Hepatocyte (in vitro differentiated cells): ENCODE measurements at places on chromosomes 1 and 21. TPM values are rescaled to one million over a fixed set of nuclear protein-coding genes. Genes with fewer than 3 reads are reported as not detected.

- H3K4me3 ChIP-seq: no peak overlapping the region
- DNase-seq: no peak
- H3K27me3 ChIP-seq: no peaks in the 10 kb centered on the region
- no peaks in the 10 kb centered on the region for H3K36me3 ChIP-seq
- H3K27ac ChIP-seq: no peak overlapping the region
These were observed 62.2 kb downstream of the PSMG1 start for GRCh38 chr21:39120876-39121599.

DNA sequence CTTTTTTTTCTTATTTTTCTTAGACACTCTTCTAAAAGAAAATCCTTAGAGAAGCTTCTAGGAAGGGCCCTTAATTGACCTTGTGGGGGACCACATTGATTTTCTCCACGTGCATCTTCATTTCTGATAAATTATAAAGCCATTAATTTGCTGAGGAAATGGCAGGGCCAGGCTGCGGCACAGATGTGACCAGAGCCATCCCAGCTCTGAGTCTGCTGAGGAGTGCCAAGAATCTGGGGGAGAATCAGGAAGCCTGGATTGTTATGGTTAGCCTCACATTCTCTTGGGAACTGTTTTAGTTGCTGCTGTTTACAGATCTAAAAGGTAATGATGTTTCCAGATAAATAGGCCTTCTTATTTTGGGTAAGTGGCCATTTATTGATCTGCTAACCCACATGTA, 16.2 kb downstream of the PROX1 start:
- H3K27ac ChIP-seq: no peak overlapping the region
- no peak overlapping the region for H3K4me3 ChIP-seq
- DNase-seq: no peak
- H3K27me3 ChIP-seq: no peaks in the 10 kb centered on the region
- H3K36me3 ChIP-seq: no peaks in the 10 kb centered on the region

- no peaks in the 10 kb centered on the region for H3K4me1 ChIP-seq
- no peaks in the 10 kb centered on the region for H3K27me3 ChIP-seq
- peak overlapping the region; percentile 95 for H3K27ac ChIP-seq
- H3K4me3 ChIP-seq: no peak overlapping the region
- peak; percentile 76 for DNase-seq
- no peaks in the 10 kb centered on the region for H3K36me3 ChIP-seq
These were observed 15.2 kb downstream of the SLC27A3 start for GRCh38 chr1:153790313-153790965.

- peaks cover 13% of the 10 kb centered on the region for H3K4me1 ChIP-seq
- no peaks in the 10 kb centered on the region for H3K36me3 ChIP-seq
- no peak for DNase-seq
- no peak overlapping the region for H3K4me3 ChIP-seq
- H3K27ac ChIP-seq: peak overlapping the region; percentile 56
- H3K27me3 ChIP-seq: no peaks in the 10 kb centered on the region
These were observed 61.3 kb downstream of the SLC66A1 start for GRCh38 chr1:19373211-19374082.

GRCh38 chr1:188302746-188303145, 1474.0 kb downstream of the PLA2G4A start:
- H3K4me3 ChIP-seq: no peak overlapping the region
- H3K27me3 ChIP-seq: no peaks in the 10 kb centered on the region
- no peaks in the 10 kb centered on the region for H3K36me3 ChIP-seq
- H3K4me1 ChIP-seq: no peaks in the 10 kb centered on the region
- no peak overlapping the region for H3K27ac ChIP-seq
- no peak for DNase-seq

GRCh38 chr1:109181085-109181806, 32.5 kb upstream of the SARS1 start:
- peak; percentile 51 for DNase-seq
- H3K4me1 ChIP-seq: peaks cover 18% of the 10 kb centered on the region
- peak overlapping the region; percentile 63 for H3K27ac ChIP-seq

- H3K36me3 ChIP-seq: no peaks in the 10 kb centered on the region
- no peaks in the 10 kb centered on the region for H3K27me3 ChIP-seq
- H3K4me1 ChIP-seq: peaks cover 3% of the 10 kb centered on the region
- no peak overlapping the region for H3K27ac ChIP-seq
These were observed 12.2 kb downstream of the KIAA0319L start for GRCh38 chr1:35544976-35545375.

DNA sequence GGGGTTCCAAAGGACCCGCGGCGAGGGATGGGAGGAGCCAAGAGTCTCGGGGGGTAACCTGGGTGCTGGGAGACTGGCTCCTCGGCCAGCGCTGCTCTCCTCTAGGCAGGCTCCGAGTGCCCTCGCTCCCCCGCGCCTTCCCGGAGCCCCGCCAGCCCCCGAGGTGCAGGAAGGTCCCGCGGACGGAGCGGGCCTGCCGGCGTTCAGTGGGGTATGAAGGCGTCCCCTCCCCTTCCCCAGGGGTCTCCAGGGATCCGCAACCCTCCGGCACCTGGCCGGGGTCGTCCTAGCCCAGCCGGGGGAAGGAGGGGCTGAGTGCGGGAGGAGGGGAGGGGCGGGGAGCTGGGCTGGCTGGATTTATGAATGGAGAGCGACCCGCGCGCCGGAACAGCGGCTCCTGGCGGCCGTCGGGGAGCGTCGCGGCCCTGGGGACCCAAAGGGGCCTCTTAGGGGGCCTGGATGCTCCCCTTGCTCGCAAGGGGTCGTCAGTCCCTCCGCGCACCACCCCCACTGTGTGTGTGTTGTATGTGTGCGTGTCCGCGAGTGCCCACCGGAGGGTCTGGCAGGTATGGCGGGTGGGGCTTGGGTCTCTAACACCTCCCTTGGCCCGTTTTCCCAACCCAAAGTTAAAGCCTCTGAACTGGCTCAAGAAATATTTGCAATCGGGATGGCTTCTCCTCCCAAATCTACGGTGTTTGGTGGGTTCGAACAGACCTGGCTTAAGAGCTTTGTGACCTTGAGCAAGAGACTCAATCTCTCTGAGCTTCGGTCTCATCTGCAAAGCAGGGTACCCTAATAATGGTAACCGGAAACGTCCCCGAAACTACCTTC, 642 bp downstream of the HCRTR1 start:
- DNase-seq: peak; percentile 83
- peak overlapping the region; percentile 82 for H3K4me3 ChIP-seq
- H3K27me3 ChIP-seq: peaks cover 10% of the 10 kb centered on the region
- H3K36me3 ChIP-seq: no peaks in the 10 kb centered on the region
- H3K4me1 ChIP-seq: no peaks in the 10 kb centered on the region

DNA sequence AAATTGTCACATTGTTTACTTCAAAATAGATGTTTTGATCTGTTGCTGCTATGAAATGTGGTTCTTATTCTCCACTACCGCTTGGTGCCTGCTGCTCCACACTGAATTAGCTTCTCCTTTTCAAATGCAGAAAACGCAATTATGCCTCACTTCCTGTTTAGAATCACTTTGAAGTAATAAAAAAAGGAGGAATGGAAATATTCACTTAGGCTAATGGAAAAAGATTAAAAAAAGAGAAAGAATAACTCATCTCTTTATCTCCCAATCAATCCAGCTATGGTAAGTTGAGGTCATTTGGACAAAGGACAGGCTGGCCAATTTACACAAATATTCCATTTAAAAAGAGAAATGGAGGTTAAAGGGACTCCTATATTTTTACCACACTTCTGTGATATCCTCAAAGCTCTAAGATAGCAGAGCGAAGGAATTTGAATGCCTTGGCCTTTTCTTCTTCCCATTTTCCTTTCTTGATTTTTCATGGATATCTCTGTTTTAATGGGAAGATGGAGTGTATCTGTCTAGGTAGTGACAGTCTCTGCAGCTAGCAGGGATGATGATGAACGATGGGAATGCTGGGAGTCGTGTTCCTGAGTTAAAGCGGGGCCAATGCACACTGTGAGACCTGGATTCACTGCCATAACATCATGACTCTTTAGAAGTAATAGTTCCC, 35.7 kb downstream of the RGS5 start:
- no peak for DNase-seq
- H3K27ac ChIP-seq: no peak overlapping the region
- H3K36me3 ChIP-seq: no peaks in the 10 kb centered on the region
- no peak overlapping the region for H3K4me3 ChIP-seq
- no peaks in the 10 kb centered on the region for H3K4me1 ChIP-seq

- H3K4me3 ChIP-seq: no peak overlapping the region
- H3K36me3 ChIP-seq: no peaks in the 10 kb centered on the region
- H3K27me3 ChIP-seq: no peaks in the 10 kb centered on the region
- peaks cover 23% of the 10 kb centered on the region for H3K4me1 ChIP-seq
- peak overlapping the region; percentile 93 for H3K27ac ChIP-seq
- no peak for DNase-seq
These were observed 62.6 kb upstream of the IRF2BP2 start for GRCh38 chr1:234672349-234673135.

HES3 gene
- not detected in 2 replicates for total RNA-seq

SPRR4 gene
- not detected in 2 replicates for total RNA-seq

CLCA1 gene
- 39.1 and 42.9 TPM in 2 replicates for total RNA-seq

GPN2 gene
- total RNA-seq: 12.6 and 15.8 TPM in 2 replicates

BCL10 gene
- 33.5 and 36.4 TPM in 2 replicates for total RNA-seq
